ENCODE measurements at places on chromosomes 6 and 20. TPM values are rescaled to one million over a fixed set of nuclear protein-coding genes. Genes with fewer than 3 reads are reported as not detected.

PCED1A gene
- polyA plus RNA-seq, result 65.2 TPM

GPR6 gene
- polyA plus RNA-seq, result not detected

PPP1R14C gene
- polyA plus RNA-seq, result not detected

SCUBE3 gene
- 2.0 TPM for polyA plus RNA-seq

MICB gene
- polyA plus RNA-seq, result 9.9 TPM

NELFE gene
- polyA plus RNA-seq, result 116 TPM

RAB44 gene
- 0.12 TPM for polyA plus RNA-seq

C6orf163 gene
- polyA plus RNA-seq, result 0.54 TPM

EYS gene
- 0.05 TPM for polyA plus RNA-seq

SNAI1 gene
- 6.2 TPM for polyA plus RNA-seq

COL11A2 gene
- 1.1 TPM for polyA plus RNA-seq

GPX5 gene
- polyA plus RNA-seq, result not detected

TFAP2D gene
- polyA plus RNA-seq, result not detected

MYH7B gene
- polyA plus RNA-seq, result 0.32 TPM

ARMC12 gene
- 2.0 TPM for polyA plus RNA-seq
